ENCODE measurements at places on chromosomes 12 and 14.

- H3K27ac ChIP-seq = no peak overlapping the region
- H3K4me1 ChIP-seq = no peaks in the 10 kb centered on the region
- H3K36me3 ChIP-seq = no peaks in the 10 kb centered on the region
- H3K27me3 ChIP-seq = no peaks in the 10 kb centered on the region
- H3K4me3 ChIP-seq = no peak overlapping the region
Observed at GRCh38 chr12:130444986-130445385, 107.3 kb downstream of the PIWIL1 start.

- H3K4me1 ChIP-seq = peaks cover 27% of the 10 kb centered on the region
- H3K4me3 ChIP-seq = no peak overlapping the region
- DNase-seq = no peak
Observed at GRCh38 chr14:89564286-89564957, 147.4 kb upstream of the FOXN3 start.

DNA sequence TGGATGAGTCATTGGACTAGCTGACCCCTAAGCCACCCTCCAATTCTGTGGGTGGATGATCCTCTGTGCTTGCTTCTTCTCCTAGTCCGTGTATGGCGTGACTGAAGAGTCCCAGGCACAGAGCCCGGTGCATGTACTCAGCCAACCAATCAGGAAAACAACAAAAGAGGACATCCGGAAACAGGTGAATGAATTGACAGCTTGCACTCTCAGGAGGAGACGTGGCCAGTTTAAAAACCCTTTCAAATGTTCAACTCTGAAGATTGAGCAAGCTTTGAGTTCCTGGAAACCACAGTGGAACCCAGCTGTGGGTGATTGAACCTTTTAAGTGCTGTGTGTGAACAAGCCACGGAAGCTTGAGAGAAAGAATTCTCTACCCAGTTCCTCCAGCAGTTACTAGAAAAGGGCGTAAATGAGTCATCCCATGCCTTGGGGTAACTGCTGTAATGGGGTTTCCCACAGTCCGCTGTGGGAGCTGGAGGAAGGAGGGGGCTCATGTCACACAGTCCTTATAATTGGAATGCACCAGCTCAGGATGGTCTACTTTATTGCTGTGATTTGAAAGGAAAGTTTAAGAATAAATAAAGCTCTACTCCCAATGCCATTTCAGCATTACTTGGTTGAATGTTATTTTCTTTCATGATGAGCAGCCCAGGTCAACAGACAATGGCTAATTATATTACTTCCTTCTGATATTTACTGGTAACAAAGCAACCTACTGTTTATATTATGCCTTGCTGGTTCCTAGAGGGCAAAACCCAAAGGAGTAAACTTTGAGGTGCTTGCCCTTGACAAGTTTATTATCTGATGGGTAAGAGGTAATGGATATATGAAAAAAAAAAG lies 417.0 kb downstream of the DPF3 start:
- no peak for DNase-seq
- no peaks in the 10 kb centered on the region for H3K36me3 ChIP-seq
- H3K4me3 ChIP-seq = peak overlapping the region; percentile 69

DNA sequence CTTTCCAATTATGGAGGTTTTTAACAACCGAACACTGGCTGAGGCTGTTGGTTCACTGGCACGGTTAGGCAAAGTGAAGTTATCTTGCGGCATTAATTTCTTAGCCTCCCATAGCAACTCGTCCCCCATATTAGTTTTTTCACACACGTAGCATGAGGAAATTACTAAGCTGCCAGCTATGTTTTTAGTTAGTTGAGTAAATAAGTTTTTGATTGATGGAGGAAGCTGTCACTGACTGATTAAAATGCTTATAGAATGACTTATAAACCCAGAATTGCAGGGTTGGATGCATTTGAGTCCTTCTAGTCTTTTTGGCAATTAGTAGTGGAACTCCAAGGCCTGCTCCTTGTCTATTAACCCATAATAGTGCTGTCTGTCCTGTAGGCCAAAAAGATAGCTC lies 97.1 kb downstream of the ALG10 start:
- H3K4me3 ChIP-seq = no peak overlapping the region
- H3K4me1 ChIP-seq = no peaks in the 10 kb centered on the region
- H3K36me3 ChIP-seq = no peaks in the 10 kb centered on the region
- H3K27me3 ChIP-seq = no peaks in the 10 kb centered on the region
- no peak for DNase-seq
